ENCODE measurements at places on chromosomes 4 and X.

DNA sequence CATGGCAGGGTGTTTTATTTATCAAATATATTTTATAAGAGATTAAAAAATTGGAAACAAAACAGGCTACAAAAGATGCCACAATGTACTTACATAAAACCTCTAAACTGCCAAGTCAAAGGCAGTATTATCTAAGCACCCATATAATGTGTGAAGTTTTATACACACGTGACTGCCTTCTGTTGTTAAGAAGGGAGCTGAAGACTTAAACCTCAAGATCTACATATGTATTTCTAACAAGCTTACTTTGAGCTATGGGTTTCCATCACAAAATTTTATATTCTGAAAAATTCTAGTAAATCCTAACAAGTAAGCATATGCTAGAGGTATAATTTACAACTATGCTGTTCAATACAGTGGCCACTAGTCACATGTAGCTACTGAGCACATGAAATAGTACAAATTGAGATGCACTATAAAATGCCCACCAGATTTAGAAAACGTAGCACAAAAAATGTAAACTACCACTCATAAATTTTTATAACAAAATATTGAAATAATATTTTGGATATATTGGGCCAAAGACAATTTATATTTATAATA lies 9.8 kb downstream of the ATP8A1 start:
- DNase-seq, result no peak

DNA sequence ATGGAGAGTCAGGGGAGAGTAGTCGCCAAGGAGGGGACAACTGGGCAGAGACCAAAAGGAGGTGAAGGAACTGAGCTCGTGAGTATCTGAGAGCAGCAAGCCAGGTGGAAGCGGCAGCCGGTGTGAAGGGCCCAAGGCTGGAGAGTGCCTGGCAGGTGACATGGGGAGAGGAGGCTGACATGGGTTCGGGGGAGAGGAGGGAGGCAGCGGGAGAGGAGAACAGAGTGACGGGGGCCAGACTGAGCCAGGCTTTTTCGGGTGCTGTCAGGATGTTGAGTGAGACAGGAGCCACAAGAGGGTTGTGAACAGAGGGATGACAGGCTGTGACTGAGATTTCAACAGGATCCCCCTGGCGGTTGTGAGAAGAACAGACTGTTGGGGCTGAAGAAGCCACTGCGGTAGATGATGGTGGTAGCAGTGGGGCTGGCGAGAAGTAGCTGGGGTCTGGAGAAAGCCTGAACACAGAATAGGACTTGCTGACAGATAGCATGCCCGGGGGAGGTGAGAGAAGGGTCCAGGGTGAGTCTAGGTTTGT lies 5.7 kb downstream of the ELK1 start:
- peak; percentile 7 for DNase-seq

GRCh38 chrX:41047878-41048534 lies 37.2 kb upstream of the USP9X start:
- no peak for DNase-seq

DNA sequence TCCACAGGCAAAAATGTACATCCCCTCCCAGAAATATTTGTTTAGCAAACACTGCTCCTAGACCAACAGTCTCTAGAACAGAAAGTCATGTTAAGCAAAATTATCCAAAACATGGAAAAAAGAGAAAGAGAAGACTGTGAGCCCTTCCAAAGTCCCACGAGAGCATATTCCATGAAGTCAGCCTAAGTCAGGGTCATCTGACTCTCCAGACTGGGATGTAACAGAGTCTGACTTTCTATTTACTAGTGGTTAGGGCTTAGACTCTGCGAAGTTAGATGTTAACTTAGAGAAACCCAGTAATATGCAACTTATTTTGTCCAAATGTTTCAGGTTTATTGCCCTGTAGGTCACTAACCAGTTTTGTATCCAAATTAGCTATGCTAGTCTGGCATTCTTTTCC lies 102.3 kb downstream of the MID1 start:
- DNase-seq, result no peak

GRCh38 chrX:68175562-68175961 lies 257.7 kb downstream of the OPHN1 start:
- peak; percentile 72 for DNase-seq
